ENCODE measurements at places on chromosomes 1 and 21.

- DNase-seq, result no peak
These were observed 286.7 kb downstream of the HLX start for GRCh38 chr1:221165839-221166500.

- no peak for DNase-seq
These were observed 32.6 kb downstream of the SDC3 start for GRCh38 chr1:30875916-30876315.

GRCh38 chr1:28326984-28327383 is 1.9 kb upstream of the MED18 start:
- DNase-seq, result no peak

- DNase-seq, result no peak
These were observed 175.0 kb upstream of the HMCN1 start for GRCh38 chr1:185559151-185559550.

DNA sequence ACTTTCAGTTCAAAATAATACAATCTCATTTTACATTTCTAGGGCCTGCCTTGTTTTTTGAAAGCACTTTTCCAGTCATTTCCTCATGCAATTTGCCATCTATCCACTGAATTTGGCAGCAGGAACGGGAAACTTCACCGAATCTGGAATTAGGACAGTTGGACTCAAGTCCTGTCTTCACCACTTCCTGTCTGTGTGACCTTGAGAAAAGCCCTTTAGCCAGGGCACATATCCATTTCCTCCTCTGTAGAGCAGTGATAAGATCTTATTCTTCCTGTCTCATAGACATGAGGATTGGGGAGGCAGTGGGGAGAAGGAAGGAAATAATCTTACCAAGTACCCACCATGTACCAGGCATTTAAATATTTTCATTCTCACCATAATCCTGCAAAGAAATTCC is 12.0 kb downstream of the VAV3 start:
- DNase-seq, result no peak

DNA sequence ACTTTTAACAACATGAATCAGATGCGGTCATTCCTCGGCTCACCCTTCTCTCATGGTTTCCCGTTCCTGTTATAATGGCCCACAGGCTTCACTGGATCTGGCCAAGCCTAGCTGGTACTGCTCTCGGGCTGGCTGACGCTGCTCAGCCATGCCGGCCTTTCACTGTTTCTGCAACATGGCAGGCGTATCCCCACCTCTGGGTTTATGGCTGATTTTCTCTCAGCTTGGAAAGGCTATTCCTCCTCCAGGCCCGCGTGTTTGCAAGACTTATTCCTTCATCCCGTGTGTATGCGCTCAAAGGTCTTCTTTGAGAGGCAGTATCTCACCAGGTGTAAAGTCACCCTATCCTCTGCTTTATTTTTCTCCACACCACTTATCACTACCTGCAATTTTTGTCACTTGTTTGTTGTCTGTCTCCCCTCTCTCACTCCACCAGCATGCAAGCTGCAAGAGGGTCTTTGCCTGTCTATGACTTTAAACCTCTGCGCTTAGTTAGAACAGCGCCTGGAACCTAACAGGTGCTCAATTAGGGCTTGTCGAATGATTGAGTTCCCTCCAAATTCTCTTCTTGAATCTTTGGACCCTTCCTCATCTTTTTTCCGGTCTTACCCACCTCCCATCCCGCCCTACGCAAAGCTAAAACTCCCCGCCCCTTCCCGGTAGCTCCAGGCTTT is 491 bp upstream of the RAP1A start:
- DNase-seq, result no peak

GRCh38 chr1:228992907-228993535 is 257.7 kb downstream of the RHOU start:
- DNase-seq, result no peak

- peak; percentile 85 for DNase-seq
These were observed 55.6 kb downstream of the PEX14 start for GRCh38 chr1:10530281-10530740.

DNA sequence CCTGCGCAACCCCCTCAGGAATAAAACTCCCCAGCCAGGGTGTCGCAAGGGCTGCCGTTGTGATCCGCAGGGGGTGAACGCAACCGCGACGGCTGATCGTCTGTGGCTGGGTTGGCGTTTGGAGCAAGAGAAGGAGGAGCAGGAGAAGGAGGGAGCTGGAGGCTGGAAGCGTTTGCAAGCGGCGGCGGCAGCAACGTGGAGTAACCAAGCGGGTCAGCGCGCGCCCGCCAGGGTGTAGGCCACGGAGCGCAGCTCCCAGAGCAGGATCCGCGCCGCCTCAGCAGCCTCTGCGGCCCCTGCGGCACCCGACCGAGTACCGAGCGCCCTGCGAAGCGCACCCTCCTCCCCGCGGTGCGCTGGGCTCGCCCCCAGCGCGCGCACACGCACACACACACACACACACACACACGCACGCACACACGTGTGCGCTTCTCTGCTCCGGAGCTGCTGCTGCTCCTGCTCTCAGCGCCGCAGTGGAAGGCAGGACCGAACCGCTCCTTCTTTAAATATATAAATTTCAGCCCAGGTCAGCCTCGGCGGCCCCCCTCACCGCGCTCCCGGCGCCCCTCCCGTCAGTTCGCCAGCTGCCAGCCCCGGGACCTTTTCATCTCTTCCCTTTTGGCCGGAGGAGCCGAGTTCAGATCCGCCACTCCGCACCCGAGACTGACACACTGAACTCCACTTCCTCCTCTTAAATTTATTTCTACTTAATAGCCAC is 696 bp downstream of the TGFB2 start:
- peak; percentile 66 for DNase-seq

DNA sequence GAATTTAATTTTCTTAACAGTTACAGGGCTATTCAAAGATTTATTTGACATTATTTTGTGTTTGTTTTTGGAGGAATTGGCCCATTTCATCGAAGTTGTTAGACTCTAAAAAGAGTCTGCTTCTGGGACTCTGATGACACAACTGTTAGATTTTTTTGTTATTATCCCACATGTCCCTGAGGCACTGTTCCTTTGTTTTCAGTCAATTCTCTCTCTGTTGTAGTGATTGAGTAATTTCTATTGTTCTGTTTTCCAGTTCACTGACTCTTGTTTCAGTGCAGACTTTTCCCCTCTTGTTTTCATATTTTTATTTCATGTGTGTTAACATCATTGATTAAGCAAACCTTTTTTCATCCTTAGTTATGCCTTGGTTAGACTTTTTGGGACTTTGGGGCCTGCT is 325.0 kb downstream of the ZNF326 start:
- DNase-seq, result no peak

DNA sequence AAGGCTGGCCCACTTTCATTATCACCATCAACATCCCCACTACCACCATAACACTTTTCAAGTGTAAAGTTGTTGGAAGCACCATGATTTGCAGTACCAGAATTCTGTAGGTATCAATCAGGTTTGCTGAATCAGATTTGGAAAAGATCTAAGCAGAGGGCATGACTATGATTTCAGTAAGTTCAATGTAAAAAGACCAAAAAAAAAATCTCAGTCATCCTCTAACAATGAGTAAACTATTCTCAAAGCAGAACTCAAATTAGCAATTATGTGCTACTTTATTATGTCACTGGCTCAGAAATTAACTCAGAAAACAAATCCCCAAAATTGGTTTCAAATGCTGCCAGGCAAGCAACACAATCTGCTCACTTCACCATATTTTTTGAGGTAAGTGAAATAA is 187.8 kb upstream of the HP1BP3 start:
- no peak for DNase-seq

- no peak for DNase-seq
These were observed 42.8 kb downstream of the MYSM1 start for GRCh38 chr1:58657082-58657481.

DNA sequence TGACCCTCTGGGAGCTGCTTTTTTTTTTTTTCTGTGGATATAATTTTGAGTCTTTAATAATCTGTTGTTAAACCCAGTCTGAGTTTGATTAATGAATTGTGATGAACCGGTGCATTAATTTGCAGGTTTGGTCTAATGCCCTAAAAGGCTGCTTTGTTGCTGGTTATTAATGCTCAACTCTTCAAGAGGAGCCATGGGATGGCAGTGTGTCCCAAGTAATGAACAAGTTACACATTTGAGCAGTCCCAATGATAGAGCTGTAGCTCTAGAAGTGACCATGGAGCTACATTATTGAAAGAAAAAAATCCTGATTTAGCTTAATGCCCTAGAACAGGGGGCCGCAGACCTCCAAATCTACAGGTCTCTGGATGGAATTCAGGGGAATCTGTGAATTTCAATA is 53.1 kb downstream of the RWDD3 start:
- no peak for DNase-seq

DNA sequence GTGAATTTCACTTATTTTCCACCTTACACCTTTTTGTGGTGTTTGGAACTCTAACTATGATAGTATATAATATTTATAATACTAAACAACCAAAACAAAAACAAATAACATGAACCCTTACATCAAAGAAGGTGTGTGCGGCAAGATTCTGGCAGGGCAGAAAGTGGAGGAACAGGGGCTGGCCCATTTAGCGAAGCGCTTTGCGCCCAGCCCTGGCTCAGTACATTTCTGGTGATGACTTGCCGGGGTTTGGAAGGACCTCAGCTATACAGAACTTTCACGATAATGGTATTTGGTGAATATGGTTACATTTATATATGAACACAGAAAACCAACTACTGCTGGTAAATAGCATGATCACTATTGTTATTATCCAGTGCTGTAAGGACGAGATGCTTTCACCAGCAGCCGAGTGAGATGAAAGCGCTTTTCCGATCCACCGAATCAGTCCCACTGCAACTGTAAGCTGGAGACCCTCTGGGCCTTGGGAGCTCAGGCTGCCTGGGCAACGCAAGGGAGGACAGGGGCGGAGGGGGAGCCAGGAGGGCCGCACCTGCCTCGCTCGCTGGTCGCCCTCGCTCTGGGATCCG is 63.9 kb downstream of the CD247 start:
- DNase-seq, result no peak

DNA sequence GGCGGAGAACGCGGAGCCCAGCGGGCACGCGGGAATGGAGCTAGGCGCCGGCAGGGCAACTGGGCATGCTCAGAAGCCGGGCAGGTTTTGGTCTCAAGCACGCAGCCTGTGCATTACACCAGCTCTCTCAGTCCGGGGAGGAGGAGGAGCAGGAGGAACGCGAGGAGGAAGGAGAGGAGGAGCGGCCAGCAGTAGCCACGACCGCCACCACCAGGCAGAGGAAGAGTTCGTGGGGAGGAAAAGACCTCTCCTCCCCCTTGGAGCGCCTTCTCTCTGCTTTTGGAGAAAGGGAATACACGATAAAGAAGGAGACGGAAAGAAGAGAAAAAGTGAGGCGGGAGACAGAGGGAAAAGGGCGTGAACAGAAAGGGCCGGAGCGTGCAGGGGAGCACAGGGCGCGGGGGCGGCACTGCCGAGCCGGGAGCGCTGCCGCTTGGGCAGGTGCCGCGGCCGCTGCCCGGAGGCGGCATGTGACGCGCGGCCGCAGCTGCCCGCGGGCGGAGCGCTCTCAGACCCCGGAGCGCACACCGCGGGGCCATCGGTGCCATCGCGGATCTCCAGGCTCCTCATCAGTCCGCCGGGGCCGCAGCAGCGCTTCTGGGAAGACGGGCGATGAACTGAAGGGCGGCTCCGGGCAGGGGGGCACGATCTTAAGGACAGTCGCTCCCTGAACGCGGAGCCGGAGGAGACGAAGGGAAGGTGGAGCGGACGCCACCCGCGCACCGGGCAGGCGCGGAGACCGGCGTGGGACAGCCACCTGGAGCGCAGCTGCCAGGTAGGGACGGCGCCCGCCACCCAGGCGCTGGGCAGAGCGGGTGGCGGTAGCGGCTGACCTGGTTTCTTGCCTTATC is at the start of gene CHRM3:
CHRM3 (plus strand) TSS at position 116 of the 851 bp plus-strand sequence. CDS start 520,884 bp downstream, outside the sequence.
- peak; percentile 79 for DNase-seq

- no peak for DNase-seq
These were observed 11.1 kb downstream of the CYP2J2 start for GRCh38 chr1:59915516-59915915.

DNA sequence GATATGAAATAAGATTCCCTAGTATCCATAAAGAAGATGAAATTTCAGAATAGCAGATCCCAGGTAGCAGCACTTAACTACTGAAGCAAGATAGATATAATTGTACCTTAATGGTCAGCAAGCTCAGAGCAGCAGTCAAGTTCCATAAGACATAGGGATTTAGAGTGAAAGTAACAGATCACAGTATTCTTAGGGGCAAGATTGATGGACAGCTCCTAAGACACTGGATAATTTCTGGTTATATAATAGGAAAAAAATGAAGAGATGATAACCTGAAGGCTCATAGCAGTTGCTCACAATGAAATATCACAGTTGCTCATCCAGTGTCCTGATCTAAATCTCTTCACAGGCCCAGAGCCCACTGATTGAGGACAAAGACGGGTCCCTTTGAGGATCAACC is 66.0 kb downstream of the SLC30A10 start:
- no peak for DNase-seq

GRCh38 chr1:184974837-184975115 is 468 bp upstream of the NIBAN1 start:
- DNase-seq, result no peak

GRCh38 chr21:45335151-45335760 is 47.6 kb upstream of the POFUT2 start:
- DNase-seq, result no peak

GRCh38 chr1:64236541-64236954 is 33.1 kb downstream of the UBE2U start:
- DNase-seq, result no peak
